Diencephalon (tissue), 1 donor: ENCODE measurements at places on chromosomes 6 and 20. TPM values are rescaled to one million over a fixed set of nuclear protein-coding genes. Genes with fewer than 3 reads are reported as not detected.

The MYLK4 gene
- total RNA-seq: 1.2 TPM

The TPBG gene
- 7.2 TPM for total RNA-seq

The NFKBIE gene
- total RNA-seq: 6.7 TPM

The MDFI gene
- 21.7 TPM for total RNA-seq

The PRL gene
- total RNA-seq: 0.23 TPM

The FAM217A gene
- not detected for total RNA-seq

The ARMC12 gene
- total RNA-seq: not detected

The LPA gene
- total RNA-seq: 7.6 TPM

The SPDEF gene
- not detected for total RNA-seq
